ENCODE measurements at places on chromosomes 7 and 10.

DNA sequence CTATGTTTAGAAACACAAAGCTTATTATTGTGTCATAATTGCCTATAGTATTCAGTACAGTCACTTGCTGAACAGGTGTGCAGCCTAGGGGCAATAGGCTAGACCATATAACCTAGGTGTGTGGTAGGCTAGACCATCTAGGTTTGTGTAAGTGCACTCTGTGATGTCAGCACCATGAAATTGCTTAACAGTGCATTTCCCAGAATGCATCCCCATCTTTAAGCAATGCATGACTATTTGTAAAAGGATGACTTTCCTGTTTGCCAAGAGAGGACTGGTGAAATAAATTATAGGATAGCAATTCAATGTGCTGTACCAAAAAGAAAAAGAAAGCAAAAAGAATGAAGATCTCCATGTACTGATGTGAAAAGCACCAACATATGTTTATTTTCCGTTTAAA is 288.7 kb upstream of the AUTS2 start:
- no peak for DNase-seq

- DNase-seq: no peak
These were observed 7.0 kb downstream of the RHOBTB1 start for GRCh38 chr10:60937022-60937421.

GRCh38 chr10:87935290-87936141 is 72.1 kb downstream of the PTEN start:
- DNase-seq: no peak

DNA sequence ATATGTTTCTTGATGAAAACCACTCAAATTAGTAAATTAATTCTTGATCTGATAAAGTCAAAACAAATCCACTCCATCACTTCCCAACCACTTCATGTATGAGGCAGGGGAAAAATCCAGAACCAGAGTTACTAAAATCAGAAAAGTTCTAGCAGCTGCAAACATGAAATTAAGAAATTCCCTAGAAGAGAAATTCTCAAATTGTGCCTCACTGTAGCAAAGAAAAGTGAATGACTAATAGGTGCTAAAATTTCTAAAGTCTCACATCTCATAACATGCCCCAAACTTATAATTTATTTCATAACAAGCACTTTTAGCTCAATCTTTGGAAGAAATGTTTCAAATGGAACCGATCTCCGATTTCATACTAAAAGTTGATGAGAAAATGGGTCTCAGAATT is 345.0 kb upstream of the AOAH start:
- DNase-seq: no peak

DNA sequence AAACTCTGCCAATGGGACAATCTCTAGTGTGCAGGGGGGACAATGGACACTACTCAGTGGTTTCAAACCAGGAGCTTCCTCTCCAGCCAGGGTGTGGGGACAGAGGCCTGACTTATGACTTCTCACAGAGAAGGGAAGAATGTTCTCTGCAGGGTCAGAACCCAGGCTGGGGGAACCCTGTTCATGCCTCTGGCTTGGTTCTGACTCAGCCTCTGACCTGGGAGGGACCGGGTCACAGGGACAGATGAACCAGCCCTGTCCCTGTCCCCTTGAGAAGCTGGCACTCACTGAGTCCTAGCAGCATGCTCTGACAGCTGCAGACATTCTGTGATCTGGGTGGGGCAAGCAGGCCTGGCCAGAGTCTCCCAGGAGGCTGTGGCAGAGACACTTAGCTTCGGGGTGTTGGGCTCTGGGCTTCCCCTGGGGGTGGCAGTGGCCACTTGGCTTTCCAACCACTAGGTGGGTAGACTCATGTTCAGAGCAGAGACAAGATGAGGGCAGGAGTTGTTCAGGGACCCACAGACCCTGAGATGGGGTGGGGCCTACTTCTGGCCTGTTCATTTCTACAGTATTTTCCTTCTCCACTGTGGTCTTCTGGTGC is 13.6 kb downstream of the TSPAN15 start:
- no peak for DNase-seq

- DNase-seq: no peak
These were observed 26.8 kb upstream of the RASGEF1A start for GRCh38 chr10:43293677-43294057.

- no peak for DNase-seq
These were observed 4.2 kb upstream of the ASB4 start for GRCh38 chr7:95481271-95482165.

- no peak for DNase-seq
These were observed 11.5 kb upstream of the SP8 start for GRCh38 chr7:20798081-20798693.

DNA sequence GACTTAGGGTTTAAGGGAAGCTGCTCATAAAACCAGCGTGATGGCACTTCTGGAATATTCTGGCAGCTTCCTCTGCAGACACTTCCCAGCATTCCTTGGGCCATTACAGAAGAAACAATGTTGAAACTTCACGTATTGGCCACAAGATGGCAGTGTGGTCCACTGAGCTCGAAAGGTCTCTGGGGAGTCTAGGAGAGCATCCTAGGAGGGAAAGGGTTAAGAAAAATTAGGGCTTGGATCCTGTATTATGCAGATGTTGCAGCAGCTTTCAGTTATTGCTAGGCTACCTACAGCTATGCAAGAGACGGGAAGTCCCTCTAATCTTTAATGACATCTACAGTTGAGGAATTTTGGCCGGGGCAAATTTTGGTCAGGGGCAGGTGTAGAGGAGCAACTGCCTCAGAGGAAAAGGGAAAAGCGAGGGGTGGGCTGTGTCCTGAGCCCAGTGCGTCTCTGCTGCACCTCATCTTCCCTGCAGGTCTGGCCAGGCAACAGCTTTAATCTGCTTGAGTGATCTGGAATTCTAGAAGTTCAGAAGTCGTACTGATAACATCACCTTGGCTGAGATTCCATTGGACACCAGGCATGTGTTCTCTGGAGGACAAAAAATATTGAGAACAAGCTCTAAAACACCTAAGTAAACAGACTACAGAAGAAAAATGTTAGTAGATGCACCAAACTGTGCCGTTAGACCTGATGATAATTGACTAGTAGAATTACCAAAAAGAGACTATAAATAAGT is 220.8 kb upstream of the PRSS58 start:
- DNase-seq: no peak

DNA sequence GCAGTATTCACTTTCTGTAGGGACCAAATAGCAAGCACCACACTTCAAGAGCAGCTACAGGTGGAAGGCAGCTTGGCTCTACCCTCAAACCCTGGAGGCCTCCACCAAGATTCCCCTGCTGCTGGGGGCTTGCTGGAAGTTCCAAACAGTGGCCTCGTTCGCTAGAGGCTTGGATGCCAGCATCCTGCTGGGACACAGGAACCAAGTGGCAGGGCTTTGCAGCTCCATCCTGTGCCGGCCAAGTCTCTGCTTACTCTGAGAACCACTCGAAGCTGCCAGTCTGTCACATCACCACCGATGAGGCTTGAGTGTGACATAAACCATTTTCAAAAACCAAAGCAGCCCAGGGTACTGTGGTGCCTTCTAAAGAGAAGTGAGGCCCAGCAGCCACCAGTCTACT is 69.2 kb upstream of the UNC5B start:
- no peak for DNase-seq

- DNase-seq: no peak
These were observed 55.4 kb upstream of the MKRN1 start for GRCh38 chr7:140534743-140535142.

- DNase-seq: no peak
These were observed 7.1 kb upstream of the BTBD16 start for GRCh38 chr10:122263971-122264370.

DNA sequence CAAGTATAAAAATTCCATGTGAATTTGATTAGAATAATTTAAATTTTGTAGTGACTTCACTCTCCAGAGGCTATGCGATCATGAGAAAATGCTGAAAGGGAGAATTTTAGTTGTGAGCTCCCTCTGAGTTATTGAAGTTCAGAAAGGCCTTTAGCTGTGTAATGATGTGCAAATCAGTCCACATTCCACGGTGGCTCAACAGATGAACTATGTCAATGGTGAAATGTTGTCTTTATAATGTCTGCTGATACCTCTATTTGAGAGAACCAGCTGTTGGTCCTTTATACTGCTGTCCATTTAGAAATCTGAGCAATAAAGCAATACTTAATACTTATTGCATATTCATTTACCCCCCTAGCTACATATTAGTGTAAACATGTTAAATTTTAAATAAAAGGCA is 7.1 kb upstream of the ITGB8 start:
- no peak for DNase-seq

GRCh38 chr7:116249969-116250553 is 39.7 kb downstream of the TES start:
- DNase-seq: no peak

GRCh38 chr10:61049386-61049785 is 105.4 kb upstream of the RHOBTB1 start:
- no peak for DNase-seq

DNA sequence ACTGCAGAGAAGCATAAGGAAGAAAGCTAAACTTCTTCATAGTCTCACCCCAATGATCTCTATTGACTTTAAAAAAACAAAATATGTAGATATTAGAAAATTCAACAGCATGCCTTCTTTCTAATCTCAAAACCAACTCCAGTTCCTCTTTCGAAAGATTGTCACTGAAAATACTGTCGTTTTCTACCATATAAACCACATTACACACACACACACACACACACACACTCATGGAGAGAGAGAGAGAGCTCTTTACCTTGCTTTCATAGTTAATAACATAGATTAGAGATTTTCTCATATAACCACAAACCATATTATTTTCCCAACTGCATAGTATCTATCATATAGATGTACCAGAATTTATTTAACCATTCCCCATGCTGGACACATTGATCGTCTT is 296.2 kb upstream of the MGMT start:
- DNase-seq: no peak

DNA sequence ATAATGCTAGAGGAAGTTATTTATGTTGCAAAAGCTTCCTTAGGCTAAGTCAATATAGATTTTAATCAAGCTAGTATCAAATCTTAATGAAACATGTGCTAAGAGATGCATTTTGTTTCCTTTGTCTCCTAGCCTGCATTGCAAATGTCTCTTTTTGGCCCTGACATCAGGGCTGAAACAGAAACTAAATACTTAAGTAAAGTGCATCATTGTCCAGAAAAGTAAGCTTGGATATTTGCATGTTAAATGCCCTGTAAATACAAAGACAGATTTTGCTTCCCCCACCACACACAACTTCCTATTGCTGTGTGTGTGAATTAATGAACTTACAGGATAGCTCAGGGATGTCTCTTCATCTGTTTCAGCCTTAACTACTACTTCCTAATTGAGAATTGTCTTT is 10.0 kb upstream of the STAMBPL1 start:
- DNase-seq: no peak

GRCh38 chr7:2572101-2572842 is 13.5 kb downstream of the IQCE start:
- no peak for DNase-seq

DNA sequence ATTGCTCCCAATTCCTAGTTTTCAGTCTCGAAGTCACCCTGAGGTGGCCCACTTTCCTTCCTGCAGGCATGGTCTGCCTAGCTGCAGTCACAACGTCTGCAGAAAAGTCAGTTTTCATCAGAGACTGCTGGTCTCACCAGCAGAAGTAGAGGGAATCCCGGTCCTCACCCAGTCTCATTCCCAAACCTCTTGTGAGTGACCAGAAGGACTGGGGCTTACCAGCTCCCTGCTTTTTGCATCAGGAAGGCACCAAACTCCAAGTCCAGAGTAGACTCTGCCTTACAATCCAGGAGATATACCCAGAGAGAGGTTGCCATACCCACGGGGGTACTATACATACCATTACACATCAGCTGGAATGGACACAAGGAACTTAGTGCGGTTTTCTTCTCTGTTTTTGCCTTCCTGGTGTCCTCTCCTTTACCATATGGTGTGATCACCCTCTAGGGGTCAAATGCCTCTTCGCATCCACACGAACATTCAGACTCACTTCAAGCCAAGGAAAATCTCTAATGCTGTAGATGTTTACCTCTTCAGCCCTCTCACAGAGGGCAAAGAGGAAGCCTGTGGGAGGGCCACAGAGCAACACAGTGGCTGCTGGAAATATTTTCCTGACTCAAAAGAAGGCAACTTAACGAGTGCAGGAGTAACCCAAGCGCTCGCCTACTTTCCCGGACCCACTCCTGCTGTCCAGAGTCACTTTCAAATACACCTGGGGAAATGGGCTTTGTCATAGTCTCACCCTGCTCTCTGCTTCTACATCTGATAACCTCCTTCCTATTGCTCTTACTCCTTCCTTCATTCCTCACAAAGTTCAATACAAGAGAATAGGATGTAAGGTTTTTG is 220.9 kb downstream of the C7orf25 start:
- no peak for DNase-seq

- peak; percentile 47 for DNase-seq
These were observed 1.5 kb downstream of the PVRIG start for GRCh38 chr7:100221231-100221718.

DNA sequence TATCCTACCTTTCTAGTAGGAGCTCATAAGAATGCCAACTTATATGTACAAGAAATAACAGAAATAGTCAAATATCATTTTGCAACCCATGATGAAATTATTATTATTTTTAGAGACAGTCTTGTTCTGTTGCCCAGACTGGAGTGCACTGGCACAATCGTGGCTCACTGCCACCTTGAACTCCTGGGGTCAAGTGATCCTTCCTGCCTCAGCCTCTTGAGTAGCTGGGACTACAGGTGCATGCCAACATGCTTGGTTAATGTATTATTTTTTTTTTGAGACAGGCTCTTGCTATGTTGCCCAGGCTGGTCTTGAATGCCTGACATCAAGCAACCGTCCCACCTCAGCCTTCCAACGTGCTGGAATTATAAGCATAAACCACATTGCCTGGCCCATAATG is 44.8 kb downstream of the TNPO3 start:
- no peak for DNase-seq

- DNase-seq: no peak
These were observed 343.9 kb upstream of the SHH start for GRCh38 chr7:156155988-156156733.

- DNase-seq: no peak
These were observed 13.8 kb downstream of the SUFU start for GRCh38 chr10:102517553-102517952.

- DNase-seq: no peak
These were observed 116.9 kb downstream of the CDCA7L start for GRCh38 chr7:21828841-21829240.

DNA sequence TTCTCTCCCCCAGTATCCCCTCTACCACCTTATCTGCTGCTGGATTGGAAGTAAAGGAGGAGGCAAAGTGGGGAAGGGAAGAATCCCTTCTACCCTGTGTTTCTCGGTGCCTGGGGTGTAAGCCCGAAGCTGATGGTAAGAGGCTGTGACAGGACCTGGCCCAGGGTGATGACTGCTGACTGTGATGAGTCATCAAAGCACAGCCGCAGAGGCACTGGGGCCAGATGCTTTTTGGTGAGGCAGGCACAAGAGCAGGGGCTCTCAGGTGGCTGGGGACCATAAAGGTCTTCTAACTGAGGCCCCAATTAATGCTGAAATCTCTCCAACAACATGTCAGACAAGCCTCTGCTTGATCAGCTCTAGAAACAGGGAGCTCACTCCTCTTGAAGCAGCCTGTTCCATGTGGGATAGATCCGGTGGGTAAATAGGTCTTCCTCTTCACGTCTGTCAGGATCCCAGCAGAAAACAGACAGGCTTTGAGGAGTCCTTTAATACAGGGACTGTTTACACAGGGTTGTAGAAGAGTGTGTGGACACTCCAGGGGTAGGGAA is 86.1 kb upstream of the PCBD1 start:
- DNase-seq: no peak

GRCh38 chr10:83725567-83725966 is 413.7 kb upstream of the GHITM start:
- no peak for DNase-seq

GRCh38 chr7:73436031-73436929 is 2.7 kb downstream of the FZD9 start:
- DNase-seq: no peak

GRCh38 chr7:16422103-16422435 is 731 bp upstream of the CRPPA start:
- no peak for DNase-seq
